ENCODE measurements at places on chromosomes 4 and X. TPM values are rescaled to one million over a fixed set of nuclear protein-coding genes. Genes with fewer than 3 reads are reported as not detected.
A peak's percentile ranks its signal among the peaks of the same experiment; 100 is the strongest.

GRCh38 chrX:11664211-11665167, 1.2 kb downstream of the ARHGAP6 start:
- H3K4me3 ChIP-seq = peak overlapping the region; percentile 58
- DNase-seq = peak; percentile 69
- no peaks in the 10 kb centered on the region for H3K4me1 ChIP-seq
- peak overlapping the region; percentile 84 for H3K27ac ChIP-seq
- no peaks in the 10 kb centered on the region for H3K36me3 ChIP-seq

GRCh38 chr4:53595204-53595603, 3.9 kb upstream of the LNX1 start:
- no peak overlapping the region for H3K4me3 ChIP-seq
- no peak overlapping the region for H3K27ac ChIP-seq
- no peak for DNase-seq

DNA sequence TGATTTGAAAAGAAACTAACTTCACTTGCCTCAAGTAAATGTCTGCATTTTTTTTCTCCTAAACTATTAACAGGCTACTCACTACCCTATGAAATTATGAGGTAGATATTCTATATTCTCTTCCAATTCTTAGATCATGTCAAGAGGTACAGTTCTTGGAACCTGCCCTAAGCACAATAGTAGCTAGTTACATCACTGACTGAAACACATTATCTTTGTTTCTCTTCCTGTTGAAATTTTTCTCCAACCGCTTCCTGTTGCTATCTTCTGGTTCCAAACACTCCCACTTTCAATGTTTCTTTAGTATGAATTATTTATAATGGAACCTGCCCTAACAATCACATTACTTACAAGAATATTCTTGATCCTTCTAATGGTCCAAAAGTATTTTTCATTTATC, 5.0 kb upstream of the BANK1 start:
- no peaks in the 10 kb centered on the region for H3K4me1 ChIP-seq
- H3K27ac ChIP-seq = no peak overlapping the region
- no peaks in the 10 kb centered on the region for H3K27me3 ChIP-seq
- no peak for DNase-seq

DNA sequence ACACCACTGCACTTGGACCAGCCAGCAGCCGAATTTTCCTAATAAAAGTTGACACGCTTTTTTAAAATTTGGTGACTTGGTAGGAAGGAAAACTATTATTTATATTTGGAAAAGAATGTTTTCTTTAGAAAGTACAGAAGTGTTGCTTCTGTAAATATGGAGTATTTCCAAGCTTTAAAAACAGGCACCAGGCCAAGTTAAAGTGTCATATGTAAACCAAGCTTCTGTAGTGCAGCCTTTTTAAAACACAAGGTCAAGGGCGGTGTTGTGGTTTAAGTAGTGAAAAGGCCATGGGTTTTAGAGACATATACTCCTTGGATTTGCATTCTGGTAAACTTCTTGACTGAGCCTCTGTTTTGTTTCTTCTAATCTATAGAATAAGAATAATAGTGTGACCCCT, 62.7 kb downstream of the TRIM2 start:
- no peaks in the 10 kb centered on the region for H3K27me3 ChIP-seq
- no peak for DNase-seq

DNA sequence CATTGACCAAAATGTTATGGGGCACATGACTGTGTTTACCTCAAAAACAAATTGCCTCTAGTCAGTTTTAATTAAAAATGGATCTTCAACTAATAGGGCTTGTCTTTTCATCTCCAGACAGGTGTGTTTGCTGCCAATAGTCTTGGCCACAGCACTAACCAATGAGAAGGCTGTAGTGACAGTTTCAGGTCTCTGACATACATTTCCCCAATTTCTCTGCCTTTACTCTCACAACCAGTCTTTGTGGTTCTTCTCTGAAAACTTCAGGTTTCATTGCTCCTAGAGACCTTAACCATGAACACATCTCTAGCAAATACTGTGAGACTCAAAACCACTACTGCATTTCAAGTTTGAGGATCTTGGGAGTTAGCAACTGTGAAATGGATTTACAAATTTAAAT, 3.5 kb upstream of the EDNRA start:
- H3K27me3 ChIP-seq = peaks cover 11% of the 10 kb centered on the region
- DNase-seq = no peak
- no peak overlapping the region for H3K27ac ChIP-seq

Gene SAT1
- 840 TPM for polyA plus RNA-seq

Gene ESX1
- polyA plus RNA-seq = not detected

Gene RIPPLY1
- not detected for polyA plus RNA-seq

Gene TRIM60
- polyA plus RNA-seq = not detected

Gene C4orf36
- polyA plus RNA-seq = 2.1 TPM
